Type B pancreatic cell (in vitro differentiated cells): ENCODE measurements at places on chromosomes 7 and 10.

DNA sequence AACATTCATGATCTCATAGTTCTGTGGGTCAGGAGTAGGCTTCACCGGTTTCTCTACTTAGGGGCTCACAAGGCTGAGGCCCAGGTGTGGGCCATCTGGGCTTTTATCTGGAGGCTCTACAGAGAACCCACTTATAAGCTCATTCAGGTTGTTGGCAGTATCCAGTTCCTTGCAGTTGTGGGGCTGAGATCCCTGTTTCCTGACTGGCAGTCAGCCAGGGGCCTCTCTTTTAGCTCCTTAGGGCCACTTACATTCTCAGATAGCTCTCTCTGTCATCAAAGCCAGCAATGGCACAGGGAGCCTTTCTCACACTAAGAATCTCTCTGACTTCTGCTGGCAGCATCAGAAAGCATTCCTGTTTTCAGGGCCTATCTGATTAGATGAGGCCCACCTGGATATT is 18.2 kb upstream of the HECTD2 start:
- DNase-seq = no peak

DNA sequence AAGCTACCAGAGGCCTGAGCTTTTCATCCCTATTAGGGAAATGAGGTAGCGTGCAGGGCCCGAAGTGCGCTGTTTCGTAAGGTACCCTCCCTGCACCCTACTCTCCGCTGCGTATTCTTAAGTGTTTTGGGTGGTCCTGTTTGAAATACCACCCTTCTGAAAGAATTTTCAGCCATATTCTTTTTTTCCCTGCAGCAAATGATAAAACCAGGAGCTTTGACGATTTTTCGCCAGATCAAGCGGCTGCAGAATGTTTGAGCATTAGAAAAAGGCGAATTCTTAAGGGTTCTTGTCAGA is 1.2 kb downstream of the RSBN1L start:
- DNase-seq = no peak

- peak; percentile 49 for DNase-seq
Measured at GRCh38 chr10:132098539-132099388, 33.0 kb downstream of the JAKMIP3 start.

- no peak for DNase-seq
Measured at GRCh38 chr7:20504060-20504459, 111.4 kb upstream of the ABCB5 start.

DNA sequence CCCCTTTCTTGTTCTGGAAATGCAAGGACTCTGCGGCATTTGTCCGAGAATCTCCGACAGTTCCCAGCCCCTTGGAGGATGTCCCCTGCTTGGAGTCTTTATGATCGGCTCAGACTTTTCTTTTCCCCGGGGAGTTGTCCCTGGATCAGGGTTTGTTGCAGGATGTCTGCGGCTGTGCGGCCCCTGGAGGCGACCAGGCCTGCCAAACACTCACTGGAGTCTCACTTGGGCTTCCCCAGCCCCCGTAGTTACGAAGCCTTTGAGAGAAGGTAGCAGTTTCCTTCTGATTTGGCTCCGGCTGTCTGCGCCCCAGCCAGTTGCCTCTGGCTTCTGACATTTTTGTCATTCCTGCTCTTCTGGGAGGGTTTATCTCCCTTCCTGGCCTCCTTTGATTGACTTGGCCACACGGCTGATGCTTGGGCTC is 16.1 kb downstream of the COL26A1 start:
- DNase-seq = no peak

GRCh38 chr10:22433875-22434274 is 88.6 kb downstream of the SPAG6 start:
- DNase-seq = no peak

GRCh38 chr10:79445977-79446757 is 743 bp upstream of the ZCCHC24 start:
- DNase-seq = peak; percentile 88

- no peak for DNase-seq
Measured at GRCh38 chr10:75972491-75973276, 541.3 kb downstream of the LRMDA start.

GRCh38 chr7:69418869-69419670 is 179.2 kb upstream of the AUTS2 start:
- DNase-seq = no peak

GRCh38 chr7:132458729-132459128 is 117.5 kb downstream of the PLXNA4 start:
- no peak for DNase-seq

DNA sequence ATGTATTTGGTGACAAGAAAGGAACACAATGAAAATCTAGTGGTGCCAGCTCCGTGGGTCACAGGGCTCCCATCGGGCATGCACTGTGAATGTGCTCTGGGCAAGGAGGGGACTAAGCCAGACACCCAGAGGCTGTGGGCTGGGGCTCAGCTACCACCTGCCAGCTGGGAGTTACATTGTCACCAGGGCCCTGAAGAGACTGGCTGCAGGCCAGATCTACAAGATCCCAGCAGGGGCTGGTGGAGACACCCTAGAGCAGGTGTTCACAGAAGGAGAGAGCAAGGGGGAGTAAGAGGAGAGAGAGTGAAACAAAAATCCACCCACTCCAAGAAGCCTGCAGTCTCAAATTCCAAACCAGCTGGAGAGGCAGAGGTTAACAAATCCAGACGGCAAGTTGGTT is 116.6 kb upstream of the ADCY1 start:
- no peak for DNase-seq

- DNase-seq = no peak
Measured at GRCh38 chr7:69800495-69800894, 202.2 kb downstream of the AUTS2 start.

DNA sequence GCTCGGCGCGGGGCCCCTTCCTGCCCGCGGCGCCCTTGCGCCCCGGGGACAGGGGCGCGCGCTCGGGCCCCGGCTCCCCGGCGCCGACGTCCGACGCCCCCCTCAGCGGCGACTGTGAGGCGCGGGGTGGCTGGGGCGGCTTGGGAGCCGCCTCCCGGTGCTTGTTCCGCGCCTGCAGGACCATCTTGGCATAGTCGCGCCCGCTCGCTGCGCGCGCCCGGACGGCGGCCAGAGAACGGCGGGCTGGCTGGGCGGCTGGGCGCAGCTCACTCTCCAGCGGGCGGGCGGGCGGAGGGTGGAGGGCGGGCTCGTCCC is at the start of gene DPY19L1:
TSS of gene DPY19L1 (minus strand) at position 275 of the 315 bp plus-strand sequence. CDS start at position 184, 91 bp downstream.
- DNase-seq = no peak

GRCh38 chr7:136146925-136147324 is 169.8 kb upstream of the MTPN start:
- DNase-seq = no peak

GRCh38 chr10:84194424-84195043 is at the start of gene CDHR1:
Gene CDHR1 (plus strand): TSS chr10:84194537. CDS start chr10:84194761, 224 bp downstream.
- no peak for DNase-seq

GRCh38 chr10:44278837-44279324 is 106.0 kb downstream of the CXCL12 start:
- DNase-seq = no peak

DNA sequence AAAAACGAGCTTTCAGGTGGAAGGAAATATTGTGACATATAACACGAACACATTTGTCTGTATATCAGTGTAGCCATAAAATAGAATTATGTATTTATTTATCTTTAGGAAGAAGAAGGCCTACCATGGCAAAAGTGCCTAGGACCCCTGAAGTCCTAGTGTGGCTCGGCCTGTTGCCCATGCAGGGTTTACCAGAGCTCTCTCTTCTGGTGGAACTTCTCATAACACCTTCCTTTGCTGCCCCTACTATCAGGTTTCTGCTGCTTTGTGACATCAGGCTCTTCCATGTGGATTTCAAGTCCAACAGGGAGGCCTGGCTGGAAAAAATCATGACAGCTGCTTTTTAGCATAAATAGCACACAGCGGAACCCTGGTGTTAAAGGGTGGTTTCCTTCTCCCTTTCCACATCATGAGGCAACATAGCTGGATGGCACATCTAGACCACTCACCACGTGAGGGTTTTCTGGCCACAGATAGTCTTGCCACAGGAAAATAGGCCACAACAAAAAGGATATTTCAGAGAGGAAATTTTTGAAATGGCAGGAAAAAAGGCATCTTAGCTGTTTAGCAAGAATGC is 44.8 kb upstream of the ADO start:
- no peak for DNase-seq

GRCh38 chr7:44959433-44959951 is 19.3 kb downstream of the MYO1G start:
- no peak for DNase-seq

DNA sequence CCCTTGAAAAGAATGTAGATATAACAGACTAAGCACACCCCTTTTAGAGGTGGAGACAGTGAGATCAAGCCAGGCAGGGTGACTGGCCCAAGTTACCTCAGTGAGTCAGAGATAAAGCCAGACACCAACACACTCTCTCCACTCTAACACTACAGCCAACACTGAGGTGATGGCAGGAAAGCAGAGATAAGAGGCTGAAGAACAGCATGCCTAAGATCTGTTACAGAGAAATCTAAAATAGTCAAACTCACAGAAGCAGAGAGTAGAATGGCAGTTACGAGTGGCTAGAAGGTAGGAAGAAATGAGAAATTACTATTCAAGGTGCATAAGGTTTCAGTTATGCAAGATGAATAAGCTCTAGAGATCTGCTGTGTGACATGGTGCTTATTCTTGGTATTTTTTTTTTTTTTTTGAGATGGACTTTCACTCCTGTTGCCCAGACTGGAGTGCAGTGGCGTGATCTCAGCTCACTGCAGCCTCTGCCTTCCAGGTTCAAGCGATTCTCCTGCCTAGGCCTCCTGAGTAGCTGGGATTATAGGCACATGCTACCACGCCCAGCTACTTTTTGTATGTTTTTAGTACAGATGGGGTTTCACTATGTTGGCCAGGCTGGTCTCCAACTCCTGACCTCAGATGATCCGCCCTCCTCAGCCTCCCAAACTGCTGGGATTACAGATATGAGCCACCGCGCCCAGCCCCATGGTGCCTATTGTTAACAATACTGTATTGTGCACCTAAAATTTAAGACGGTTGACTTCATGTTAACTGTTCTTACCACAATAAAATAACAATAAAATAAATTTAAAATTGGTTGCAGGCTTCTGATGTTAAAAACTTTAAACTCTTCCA is 28.7 kb downstream of the ICA1 start:
- no peak for DNase-seq

DNA sequence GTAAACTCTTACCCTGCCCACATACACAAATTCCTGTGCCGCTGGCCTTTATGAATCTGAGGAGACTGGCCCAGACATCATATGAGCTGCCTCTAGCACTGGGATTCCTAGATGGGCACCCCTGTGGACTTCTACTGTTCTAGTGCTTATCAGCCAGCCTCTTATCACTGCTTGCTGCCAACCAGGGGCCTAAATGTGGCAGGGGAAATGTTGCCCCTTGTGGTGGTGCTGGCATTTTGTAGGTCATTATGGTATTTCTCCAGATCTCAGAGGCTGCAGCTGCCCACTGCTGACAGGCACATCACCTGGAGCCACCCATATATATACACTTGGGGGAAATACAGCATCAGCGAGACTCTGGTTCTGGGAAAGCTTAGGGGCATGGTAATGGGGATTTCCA is 5.4 kb downstream of the SFR1 start:
- no peak for DNase-seq

DNA sequence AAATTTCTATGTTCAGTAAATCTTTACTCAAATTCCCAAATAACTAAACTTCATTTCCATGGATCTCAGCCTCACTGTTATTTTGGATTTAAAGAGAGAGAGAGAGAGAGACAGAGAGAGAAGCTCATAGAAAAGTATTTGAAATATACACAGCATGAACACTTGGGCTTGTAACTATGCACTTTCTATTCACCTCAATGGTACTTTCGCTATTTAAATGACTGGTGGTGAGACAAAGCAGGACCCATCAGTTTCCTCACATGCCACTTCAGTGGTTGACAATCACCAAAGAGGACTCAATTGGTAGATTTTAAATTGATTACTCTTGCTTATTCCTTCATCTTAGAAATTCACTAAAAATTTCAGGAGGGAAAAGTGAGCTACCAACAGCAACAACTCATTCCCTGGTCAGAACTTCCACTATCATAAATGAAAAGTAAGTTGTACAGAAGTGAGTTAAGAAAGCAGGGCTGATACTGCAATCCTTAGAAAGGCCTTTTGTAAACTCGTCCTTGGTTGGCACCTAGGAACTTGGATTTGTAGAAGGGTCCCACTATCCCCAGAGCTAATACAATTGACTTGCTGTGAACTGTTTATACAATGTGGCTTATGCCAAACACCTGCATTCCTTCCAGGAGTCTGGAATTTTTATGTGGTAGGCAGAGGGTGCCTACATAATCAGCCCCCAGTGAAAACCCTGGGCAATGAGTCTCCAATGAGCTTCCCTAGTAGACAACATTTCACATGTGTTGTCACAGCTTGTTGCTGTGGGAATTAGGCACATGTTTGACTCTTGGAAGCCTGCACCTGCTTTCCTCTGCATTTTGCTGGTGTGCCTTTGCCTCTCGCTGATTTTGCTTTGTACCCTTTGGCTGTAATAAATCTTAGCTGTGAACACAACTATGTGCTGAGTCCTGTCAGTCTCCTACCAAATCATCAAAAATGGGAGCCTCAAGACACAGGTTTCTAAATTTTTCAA is 10.8 kb downstream of the ERLIN1 start:
- no peak for DNase-seq

GRCh38 chr7:151838072-151838471 is 38.8 kb downstream of the PRKAG2 start:
- DNase-seq = no peak

- no peak for DNase-seq
Measured at GRCh38 chr7:133646472-133647315, 393.8 kb downstream of the EXOC4 start.
